ENCODE measurements at places on chromosomes 3 and 15. TPM values are rescaled to one million over a fixed set of nuclear protein-coding genes. Genes with fewer than 3 reads are reported as not detected.
A peak's percentile ranks its signal among the peaks of the same experiment; 100 is the strongest.

GRCh38 chr3:100782906-100783305 is 73.6 kb downstream of the TFG start:
- DNase-seq: no peak

GRCh38 chr3:158794936-158795518 is 6.8 kb upstream of the MFSD1 start:
- DNase-seq: peak; percentile 40

GRCh38 chr3:96900031-96900430 is 85.6 kb downstream of the EPHA6 start:
- DNase-seq: no peak

DNA sequence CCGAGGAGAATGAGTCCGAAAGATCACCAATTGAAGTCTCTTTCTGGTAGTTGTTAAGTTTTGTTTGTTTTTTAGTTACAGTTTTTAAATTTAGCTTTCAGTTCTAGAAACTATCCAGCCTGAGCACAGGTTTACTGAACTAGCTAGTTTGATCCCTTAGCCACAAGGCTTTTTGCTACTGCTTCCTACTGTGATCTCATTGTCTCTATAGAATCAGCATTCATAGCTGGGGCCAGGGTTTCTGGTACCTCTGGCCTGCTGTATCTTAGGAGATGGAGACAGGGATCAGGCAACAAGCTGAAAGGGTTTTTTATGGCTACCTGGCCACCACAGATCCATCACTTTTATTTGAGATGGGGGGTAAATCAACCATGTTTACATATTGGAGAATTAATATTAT is 37.0 kb downstream of the GOLM2 start:
- DNase-seq: no peak

- DNase-seq: no peak
Observed at GRCh38 chr3:178369006-178369405, 167.2 kb upstream of the KCNMB2 start.

- no peak for DNase-seq
Observed at GRCh38 chr15:88397506-88397905, 69.7 kb downstream of the MRPL46 start.

DNA sequence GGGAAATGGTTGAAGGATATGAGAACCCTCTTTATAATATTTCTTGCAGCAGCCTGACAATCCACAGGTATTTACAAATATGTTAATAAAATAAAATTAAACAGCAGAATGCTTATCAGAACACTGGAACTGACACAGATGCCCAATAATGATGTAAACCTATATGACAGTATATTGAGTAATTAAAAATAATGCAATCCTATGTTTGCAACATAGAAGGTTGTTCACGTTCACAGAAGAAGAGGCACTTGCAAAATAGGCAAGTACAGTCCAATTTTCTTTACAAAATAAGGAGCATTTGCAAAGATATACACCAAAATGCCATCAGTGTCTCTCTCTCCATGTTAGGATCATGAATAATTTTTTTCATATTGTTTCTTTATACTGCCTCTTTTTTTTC is 397.0 kb upstream of the WNT5A start:
- DNase-seq: no peak

DNA sequence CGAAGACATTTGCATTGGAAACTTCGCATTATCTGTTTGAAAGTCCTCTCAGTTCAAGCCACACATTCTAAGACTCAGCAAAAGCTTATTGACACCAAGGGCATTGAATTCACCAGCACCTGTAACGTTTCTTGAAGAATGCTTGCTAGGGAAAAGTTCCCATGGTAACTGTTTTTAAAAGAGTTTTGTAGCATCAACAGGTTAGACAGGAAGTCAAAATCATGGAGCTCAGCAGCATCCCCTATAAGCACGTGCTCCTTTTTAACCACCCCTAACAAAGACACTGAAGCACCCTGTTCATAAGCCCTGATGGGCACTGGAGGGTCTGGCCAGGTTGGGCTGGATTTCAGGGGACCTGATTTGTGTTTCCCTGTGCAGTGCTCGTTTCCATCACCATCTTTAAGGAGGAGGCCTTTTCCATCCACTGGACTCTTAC is 229.7 kb upstream of the BHLHE40 start:
- DNase-seq: no peak

- DNase-seq: no peak
Observed at GRCh38 chr3:182732232-182733015, 60.9 kb upstream of the ATP11B start.

GRCh38 chr3:36827133-36827532 is 62.8 kb upstream of the DCLK3 start:
- DNase-seq: no peak

DNA sequence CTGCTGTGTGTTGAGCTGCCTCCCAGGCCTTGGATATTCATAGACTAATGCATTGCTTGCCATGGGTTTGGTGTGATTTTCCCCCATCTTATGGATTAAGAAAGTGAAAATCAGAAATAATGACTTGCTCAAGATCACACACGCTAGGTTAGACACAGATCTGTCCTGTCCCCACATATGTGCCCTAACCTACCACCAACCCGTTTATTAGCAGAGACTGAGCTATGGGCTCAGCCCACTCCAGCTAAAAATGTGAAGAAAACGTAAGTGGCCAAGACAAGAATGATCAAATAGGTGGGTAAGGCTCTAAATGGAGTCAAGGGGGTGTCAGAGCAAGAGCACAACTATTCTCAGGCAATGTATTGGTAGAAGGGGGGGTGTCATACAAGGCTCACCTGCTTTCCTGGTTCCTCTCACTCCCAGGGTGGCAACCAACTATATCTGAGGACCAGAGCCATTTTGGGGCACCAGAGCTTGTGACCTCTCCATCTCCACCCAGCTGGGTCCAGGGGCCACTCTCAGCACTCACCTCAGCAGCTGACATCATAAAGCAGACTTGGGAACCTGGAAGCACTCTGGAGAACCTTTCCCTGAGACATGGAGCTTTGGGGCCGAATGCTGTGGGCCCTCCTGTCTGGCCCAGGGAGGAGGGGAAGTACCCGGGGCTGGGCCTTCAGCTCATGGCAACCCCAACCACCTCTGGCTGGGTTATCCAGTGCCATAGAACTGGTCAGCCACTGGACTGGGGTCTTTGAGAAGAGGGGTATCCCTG is 1.4 kb downstream of the HEMK1 start:
- DNase-seq: no peak

DNA sequence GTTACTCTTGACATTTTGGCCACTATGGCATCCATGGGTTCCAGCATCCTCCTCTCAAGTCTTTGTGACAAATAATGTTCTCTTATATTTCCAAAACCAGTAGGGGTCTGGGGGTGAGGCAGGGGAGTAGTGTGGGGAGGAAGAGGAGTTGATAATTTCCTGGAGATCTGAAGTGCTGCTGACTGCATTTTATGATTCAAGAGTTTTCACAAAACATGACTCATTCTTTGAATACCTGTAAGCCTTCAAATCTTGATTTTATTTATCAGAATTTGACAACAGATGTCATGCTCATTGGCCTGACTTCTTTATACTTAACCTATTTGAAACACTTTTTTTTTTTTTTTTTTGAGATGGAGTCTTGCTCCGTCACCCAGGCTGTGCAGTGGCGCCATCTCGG is 98.8 kb upstream of the PLXND1 start:
- no peak for DNase-seq

DNA sequence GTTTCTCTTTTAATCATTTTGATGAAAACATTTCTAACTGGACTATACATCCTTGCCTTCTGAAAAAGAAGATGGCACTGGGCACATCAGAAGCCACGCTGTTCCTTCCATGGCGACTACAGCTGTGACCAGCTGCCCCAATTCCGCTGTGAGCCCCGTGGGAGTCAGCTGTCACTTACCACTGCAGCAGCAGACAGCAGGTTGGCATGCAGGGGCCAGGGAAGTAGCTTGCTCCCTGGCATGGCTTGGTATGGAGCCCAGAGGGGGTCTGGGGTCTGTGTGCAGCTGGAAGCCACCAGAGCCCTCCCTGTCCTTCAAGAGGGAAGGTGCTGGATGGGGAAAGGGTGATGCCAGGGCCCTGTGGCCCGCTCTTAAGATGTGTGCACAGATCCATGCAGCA is 4.5 kb upstream of the ZXDC start:
- DNase-seq: no peak

- no peak for DNase-seq
Observed at GRCh38 chr3:180633722-180634121, 31.8 kb downstream of the TTC14 start.

GRCh38 chr3:115961380-115961779 is 338.1 kb downstream of the GAP43 start:
- DNase-seq: no peak

DNA sequence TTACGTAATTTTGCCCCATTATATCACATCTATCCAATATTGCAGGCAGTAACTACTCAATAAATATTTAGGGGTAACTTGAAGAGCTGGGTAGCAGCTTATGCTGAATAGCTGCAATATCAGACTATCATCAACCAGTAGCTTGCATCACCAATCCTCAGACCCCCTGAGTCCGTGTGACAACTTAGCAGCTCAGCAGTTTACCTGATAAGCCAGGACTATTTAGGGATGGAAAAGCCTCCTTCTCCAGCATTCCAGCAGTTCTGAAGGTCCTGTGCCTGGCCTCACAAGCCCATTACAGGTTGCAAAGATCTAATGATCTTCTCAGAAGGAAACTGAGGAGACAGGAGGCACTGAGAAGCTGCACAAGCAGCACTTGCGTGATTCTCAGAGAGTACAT is 32.9 kb downstream of the RORA start:
- DNase-seq: no peak

- no peak for DNase-seq
Observed at GRCh38 chr15:78325092-78325843, 14.9 kb upstream of the CRABP1 start.

GRCh38 chr3:138717348-138717747 is 108.8 kb downstream of the FAIM start:
- DNase-seq: no peak

DNA sequence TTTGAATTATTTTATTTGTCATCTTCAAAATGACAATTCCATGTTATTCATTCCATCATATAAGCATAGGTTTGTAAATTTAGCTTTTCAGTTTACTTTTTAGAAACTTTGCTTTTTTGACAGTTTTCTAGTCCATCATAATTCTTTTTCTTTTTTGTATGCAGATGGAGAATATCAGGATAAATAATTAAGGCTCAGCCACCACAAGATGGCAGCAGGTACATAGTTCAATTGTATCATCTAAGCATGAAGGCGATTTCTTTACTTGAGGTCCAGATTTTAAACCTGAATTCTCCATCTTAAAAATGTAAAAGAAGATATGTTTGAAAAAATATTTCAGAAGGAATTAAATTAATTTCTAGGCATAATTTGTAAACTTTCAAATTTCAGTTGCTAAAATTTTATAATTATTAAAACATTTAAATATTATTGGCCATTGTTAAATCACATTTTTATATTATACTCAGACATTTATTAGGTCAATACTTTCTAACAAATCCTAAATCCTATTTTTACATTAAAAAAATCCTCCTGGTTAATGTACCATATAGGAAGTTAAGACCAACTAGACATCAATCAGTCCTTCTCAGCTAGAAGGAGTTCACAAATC is 15.1 kb downstream of the PLSCR5 start:
- peak; percentile 26 for DNase-seq

GRCh38 chr3:171108066-171108465 is 81.5 kb upstream of the SLC2A2 start:
- no peak for DNase-seq

The STRIT1 gene
- total RNA-seq: not detected

The SPESP1 gene
- not detected for total RNA-seq

The MASP1 gene
- total RNA-seq: not detected

The CCDC174 gene
- total RNA-seq: 31.9 TPM

The LRRN1 gene
- 1.6 TPM for total RNA-seq

The RTP3 gene
- not detected for total RNA-seq

The WNT5A gene
- total RNA-seq: not detected

Data from natural killer cell (primary cell).